ENCODE measurements at places on chromosomes 5 and 9.

- no peak for DNase-seq
These were observed 235.2 kb upstream of the SLC24A2 start for GRCh38 chr9:20023961-20024571.

- no peak for DNase-seq
These were observed 259.8 kb downstream of the SLIT3 start for GRCh38 chr5:169041180-169041579.

GRCh38 chr5:20514145-20514544 is 526.1 kb upstream of the CDH18 start:
- DNase-seq, result no peak

DNA sequence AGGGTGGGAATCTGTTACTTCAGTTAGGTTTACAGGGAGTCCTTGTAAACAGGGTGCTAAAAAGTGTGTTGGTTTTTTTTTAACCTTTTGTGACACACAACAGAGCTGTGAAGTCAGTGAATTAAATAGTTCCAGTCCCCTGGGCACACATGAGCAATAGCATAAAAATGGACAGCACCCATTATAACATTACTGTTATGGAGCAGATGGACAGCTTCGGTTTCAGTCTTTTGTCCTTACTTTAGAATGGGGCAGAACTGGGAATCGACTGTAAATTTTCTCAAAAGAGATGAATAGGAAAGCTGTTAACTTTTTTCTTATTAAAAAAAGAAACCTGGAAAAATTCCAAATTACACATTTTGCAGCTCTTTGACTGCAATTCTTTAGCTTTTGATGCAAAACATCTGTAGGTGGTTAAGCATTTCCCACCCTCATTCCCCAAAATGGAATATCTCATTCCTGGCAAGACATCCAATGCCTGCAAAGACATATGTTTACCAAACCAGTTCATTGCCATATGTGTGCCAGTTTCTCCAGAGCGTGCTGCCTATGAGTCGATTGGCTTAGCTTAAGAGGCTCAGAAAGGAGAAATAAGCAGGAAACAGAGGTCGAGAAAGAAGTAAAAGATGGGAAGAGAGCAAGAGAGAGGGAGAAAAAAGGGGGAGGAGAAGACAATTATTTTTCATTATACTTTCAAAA is 212.3 kb upstream of the TMEM161B start:
- DNase-seq, result no peak
